Activated CD4-positive, alpha-beta T cell treated with anti-CD3 and anti-CD28 coated beads for 4 hours (primary cell): ENCODE measurements at places on chromosomes 7 and 10.

GRCh38 chr10:115665549-115665948, 572.4 kb downstream of the ATRNL1 start:
- DNase-seq = no peak

DNA sequence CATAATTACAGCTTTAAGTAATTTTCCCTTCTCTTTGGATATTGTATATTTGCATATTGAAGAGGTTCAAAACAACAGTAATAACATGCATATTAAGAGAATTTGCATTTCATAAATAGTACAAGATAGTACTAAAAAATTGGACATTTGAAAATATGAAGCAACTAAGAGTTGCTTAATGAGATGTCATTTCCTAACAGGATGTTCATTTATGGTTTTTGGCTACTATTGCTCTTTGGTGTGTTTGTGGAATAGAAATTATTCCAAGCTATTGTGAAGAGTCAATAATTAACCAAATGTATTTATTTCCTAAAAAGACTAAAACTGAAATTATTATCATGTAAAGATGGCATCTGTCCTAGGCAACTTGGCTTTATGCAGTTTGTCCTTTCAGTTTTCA, 4.1 kb upstream of the SGCE start:
- no peak for DNase-seq

DNA sequence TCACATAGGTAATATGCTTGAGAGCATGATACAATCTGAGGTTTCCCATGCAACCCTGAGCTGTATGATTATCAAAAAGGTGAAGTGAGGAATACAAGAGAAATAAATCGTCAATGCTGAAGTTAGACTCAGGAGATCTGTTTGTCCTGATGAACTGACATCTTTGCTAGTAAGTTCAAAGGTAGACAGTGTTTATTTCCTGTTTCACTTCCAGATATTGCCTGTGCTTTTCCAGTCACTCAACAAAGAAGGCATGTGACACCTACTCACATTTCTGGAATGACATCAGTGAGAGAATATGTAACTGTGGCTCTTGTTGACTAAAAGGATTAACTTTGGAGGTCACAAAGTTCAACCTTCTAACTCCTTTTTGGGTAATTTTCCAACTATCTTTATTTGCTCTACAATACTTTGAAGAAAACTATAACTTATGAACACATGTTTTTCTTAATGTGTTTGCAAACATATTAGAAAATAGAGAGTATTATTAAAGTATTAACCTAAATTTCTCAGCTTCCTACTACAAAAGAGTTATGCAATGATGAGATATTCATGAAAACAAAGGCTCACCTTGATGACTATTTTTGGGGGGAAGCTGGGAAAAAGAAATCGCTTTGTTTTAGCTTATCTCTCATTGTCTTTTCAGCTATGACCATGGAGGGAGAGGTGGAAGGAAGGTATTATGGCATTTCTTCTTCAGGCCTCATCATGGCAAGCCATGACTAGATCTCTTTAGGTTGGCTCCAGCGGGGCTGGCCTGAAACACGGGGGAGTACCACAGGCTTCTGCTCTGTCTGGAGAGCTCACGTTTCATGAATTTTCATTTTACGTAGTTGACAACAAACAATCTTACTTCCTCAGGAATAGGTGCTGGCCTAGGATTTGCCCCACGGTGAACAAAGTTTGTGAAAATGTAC, 214.7 kb upstream of the SLC26A5 start:
- DNase-seq = no peak

- no peak for DNase-seq
Observed at GRCh38 chr10:18436902-18437301, 214.5 kb downstream of the NSUN6 start.
